Vein endothelial cell (primary cell): ENCODE measurements at places on chromosomes 2 and 18. TPM values are rescaled to one million over a fixed set of nuclear protein-coding genes. Genes with fewer than 3 reads are reported as not detected.

FBXO15 gene
- total RNA-seq = under 0.01 TPM in 1 of 2 replicates, not detected in the other

REG3A gene
- not detected in 2 replicates for total RNA-seq

CAPN13 gene
- total RNA-seq = not detected in 2 replicates

TMEM198 gene
- total RNA-seq = not detected in 2 replicates

ATP8B1 gene
- 80.7 and 92.7 TPM in 2 replicates for total RNA-seq

LTBP1 gene
- 41.3 and 145 TPM in 2 replicates for total RNA-seq

BOLL gene
- total RNA-seq = not detected in 2 replicates

CFAP65 gene
- total RNA-seq = not detected in 2 replicates

LIMS3 gene
- total RNA-seq = 16.0 and 34.9 TPM in 2 replicates

IFIH1 gene
- total RNA-seq = 5.9 and 7.7 TPM in 2 replicates
